ENCODE measurements at places on chromosomes 2 and 18.

GRCh38 chr2:6947929-6948676 is 30.9 kb downstream of the RNF144A start:
- DNase-seq = no peak

DNA sequence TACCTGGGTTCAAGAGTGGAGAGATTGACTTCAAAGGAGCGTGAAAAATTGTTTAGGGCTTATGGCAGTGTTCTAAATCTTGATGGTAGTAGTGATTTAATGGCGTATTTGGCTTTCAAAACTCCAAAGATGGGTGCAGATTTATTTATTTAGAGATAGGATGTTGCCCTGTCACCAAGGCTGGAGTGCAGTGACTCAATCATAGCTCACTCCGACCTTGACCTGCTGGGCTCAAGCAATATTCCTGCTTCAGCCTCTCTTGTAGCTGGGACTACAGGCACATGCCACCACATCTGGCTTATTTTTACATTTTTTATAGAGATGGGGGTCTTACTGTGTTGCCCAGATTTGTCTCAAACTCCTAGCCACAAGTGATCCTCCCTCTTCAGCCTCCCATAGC is 52.5 kb downstream of the FAM117B start:
- no peak for DNase-seq

DNA sequence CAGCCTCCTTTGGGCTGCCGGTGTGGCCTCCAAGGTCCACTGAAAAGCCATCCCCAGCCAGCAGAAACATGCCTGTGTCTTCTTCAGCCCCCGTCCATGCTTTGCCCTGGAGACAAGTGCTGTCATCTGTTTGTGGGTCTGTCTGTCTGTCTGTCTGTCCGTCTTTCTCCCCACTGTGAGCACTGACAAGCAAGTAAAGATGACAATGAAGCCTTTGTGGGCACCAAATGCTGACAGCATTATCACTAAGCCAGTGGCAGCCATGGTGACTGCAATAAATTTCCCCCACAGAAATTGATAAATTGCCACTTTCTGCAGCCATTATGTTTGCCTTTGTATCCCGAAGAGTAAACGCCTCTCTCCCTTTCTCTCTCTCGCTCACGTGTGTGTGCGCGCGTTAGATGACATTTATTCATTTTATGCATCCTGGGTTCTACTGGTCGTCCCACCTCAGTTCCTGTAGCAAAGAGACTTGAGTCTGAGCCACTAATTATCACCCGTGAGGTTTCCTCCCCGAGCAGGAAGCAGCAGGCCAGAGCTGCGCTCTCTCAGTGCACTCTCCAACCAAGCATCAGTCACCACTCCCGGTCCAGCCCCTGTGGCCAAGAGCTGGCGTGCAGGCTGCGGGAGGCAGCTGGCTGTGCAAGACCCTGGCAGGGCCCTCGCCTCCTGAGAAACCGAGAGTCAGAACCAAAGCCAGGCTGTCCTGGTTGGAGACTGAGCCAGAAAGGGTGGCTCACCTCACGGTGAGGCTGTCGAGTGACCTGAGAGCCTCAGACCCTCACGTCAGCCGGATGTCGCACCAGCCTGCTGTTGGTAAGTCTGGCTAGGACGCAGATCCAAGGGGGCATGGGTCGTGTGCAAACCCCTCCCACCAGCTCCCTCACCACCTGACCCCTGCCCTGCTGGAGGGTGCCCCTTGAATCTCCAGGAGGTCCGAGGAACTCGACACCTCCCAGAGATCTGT is 6.9 kb downstream of the STEAP3 start:
- DNase-seq = no peak

DNA sequence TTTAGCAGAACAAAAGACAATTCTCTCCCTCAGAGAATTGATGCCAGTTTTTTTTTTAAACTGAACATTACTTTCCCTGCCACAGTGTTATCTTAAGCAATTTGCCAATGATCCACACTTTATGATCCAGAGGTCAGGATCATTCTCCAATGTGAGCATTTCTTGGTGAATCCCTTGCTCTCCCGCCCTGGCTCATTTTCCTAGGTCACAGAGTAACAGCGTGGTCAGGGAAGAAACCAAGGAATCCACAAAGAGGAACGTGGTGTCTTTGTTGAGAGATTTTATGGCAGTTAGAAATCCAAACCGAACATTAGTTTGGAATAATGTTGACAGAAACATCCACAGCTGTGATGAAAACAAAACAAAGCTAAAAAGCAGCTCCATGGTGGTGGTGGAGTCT is 250.3 kb downstream of the TTC32 start:
- no peak for DNase-seq

DNA sequence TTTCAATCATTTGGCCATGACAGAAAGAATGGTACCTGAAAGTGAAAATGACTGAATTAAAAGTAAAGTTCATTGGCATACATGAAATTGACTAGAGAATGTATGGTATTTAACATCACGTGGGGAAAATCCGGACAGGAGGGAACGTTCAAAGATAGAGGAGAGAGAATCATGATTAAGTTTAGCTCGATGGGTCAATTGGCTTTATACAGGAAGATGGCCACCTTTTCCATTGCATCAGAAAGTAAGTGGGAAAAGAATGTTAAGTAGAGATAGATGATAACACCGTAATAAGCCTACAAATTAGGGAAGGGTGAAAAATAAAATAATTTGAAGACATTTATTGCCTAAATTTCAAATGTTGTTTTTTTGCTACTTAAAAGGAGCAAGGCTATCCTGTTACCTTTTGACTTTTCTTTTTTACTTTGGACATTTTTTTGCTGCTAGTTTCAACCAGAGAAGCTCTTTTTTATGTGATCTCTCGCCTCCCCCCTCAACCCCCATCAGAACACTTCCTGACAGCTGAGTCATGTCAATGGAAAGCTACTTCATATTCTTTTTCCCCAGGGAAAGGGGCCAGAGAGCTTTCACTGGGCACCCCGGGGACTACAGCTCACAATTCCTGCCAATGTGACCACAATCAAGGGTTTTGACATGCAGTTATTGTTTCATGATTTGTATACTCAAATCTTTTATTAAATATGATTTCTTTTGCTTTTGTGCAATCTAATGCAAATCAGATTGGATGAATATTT is 767 bp upstream of the CCDC102B start:
- DNase-seq = no peak

DNA sequence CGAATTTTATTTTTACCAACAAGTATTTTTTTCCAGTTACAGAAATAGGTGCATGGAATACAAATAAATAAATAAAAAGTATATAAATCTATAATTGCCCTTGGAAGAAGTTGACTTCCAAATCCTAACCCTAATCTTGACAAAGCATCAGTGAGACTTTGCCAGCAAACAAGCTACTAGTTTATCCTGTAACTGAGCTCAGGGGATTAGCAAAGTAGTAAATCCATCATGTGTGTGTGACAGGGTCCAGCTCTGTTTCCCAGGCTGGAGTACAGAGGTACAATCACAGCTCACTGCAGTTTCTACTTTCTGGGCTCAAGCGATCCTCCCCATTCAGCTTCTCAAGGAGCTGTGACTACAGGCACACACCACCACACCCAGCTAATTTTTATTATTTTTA is 948.0 kb upstream of the CNTNAP5 start:
- no peak for DNase-seq

DNA sequence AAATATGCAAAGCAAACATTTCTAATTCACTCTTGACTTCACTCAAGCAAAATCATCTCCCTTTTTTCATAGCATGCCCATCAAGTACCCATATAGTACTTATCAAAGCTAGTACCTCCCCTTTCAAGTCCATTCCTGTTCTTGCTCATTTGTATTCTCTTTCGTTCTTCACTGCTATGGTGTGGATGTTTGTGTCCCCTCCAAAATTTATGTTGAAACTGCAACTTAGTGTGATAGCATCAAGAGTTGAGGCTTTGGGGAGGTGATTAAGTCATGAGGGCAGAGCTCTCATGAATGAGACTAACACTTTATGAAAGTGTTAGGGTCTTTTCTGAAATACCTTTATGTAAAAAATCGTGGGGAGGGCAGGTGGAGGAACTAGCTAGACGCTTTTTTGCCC is 52.9 kb downstream of the RNU4ATAC start:
- DNase-seq = no peak

DNA sequence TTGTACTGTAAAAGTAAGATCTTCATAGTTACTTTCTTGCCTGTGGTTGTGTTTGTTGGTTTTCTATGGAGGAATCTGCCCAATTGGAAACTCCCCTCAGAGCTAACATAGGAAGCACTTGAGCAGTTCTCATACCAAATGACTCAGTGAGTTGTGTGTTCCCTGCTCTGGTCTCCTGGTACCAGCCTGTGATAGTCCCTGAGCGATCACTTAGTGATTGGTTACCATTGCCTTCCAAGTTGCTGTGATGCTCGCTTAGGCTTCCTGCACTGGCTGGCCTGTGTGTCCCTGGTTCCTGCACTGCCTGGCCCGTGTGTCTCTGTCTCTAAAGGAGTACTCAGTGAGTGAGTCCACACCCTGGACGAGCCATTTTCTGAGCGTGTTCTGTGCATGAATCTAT is 133.0 kb downstream of the MAP4K4 start:
- no peak for DNase-seq

GRCh38 chr2:122389694-122390093 is 634.2 kb downstream of the TSN start:
- DNase-seq = no peak

GRCh38 chr18:33424266-33424946 is 16.1 kb downstream of the CCDC178 start:
- DNase-seq = no peak

Data from HuH-7.5 (cell line).